Activated T-cell treated with anti-CD3 and anti-CD28 coated beads, Interleukin-2, amount 50 U/mL, for 4 hours (primary cell): ENCODE measurements at places on chromosomes 3 and 15.
A peak's percentile ranks its signal among the peaks of the same experiment; 100 is the strongest.

GRCh38 chr15:23860290-23861245 lies 173.5 kb upstream of the NDN start:
- no peak for DNase-seq

- no peak for DNase-seq
Observed at GRCh38 chr3:20930034-20930433, 744.0 kb upstream of the SGO1 start.

- no peak for DNase-seq
Observed at GRCh38 chr15:57505949-57506391, 85.7 kb upstream of the MYZAP start.

GRCh38 chr3:33439546-33440327 lies 468 bp downstream of the UBP1 start:
- peak; percentile 26 for DNase-seq

GRCh38 chr3:112647122-112647521 lies 6.2 kb upstream of the CCDC80 start:
- no peak for DNase-seq

DNA sequence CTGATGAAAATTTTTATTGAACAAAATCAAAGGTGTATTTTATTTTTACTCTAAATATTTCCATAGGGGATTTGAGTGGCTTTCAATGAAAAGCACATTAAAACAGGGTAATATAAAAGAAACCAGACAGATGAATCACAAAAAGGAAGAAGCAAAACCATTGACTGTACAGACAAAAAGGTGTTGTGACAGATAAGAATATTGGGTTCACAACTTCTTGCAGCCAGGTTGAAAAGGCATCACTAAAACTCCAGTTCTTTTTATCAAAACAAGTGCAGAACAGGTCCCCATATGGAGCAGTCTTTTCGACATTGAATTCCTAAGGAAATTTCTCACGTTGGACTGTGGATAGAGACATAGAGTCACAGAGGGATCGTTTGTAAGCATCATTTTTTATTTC lies 53.8 kb downstream of the AGTR1 start:
- no peak for DNase-seq

DNA sequence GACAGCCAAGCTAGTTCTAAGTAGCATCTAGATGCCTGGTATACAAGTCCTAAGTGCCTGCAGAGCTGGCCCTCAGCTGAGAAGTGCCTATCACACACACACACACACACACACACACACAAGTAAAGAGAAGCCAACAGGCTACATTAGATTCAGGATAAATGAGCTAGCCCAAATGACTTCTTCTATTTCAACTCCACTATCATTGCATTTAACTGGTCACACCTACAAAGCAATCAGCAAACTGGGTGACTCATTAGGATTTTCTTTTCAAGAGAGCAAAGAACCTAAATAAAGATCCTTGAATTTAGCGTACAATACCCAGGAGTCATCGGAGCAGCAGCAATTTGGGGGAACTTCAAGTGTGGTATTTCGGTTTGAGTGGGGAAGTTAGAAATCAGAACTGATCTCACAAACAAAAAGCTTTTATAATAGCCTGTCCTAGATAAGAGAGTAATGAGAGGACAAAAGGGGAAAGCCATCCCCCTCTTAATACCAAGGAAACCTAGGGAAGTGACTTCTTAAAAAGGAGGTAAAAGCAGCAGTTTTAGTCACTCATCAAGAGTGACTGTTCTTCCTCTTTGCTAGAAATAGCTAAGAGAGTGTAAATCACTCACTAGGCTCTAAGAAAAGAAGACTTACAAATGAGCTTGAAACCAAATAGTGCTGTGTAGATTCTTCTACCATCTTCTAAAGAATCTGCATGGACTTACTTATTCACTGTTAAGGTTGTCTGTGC lies 112.7 kb downstream of the TNIK start:
- DNase-seq = no peak

GRCh38 chr3:158712443-158712842 lies 19.8 kb downstream of the RARRES1 start:
- DNase-seq = no peak

DNA sequence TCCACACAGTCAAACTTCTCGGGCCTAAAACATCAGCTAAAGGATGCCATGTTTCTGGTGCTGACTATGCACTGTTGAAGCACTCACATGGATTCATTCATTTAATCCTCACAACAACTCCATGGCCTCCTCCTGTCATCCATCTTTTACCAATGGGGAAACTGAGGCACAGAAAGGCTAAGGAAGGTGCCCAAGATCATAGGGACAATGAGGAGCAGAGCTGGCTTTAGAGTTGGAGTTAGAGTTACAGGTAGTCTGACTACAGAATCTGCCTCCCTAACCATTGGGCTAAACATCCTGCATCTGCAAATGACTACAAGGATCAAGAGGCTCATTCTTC lies 111.6 kb downstream of the IQSEC1 start:
- no peak for DNase-seq

DNA sequence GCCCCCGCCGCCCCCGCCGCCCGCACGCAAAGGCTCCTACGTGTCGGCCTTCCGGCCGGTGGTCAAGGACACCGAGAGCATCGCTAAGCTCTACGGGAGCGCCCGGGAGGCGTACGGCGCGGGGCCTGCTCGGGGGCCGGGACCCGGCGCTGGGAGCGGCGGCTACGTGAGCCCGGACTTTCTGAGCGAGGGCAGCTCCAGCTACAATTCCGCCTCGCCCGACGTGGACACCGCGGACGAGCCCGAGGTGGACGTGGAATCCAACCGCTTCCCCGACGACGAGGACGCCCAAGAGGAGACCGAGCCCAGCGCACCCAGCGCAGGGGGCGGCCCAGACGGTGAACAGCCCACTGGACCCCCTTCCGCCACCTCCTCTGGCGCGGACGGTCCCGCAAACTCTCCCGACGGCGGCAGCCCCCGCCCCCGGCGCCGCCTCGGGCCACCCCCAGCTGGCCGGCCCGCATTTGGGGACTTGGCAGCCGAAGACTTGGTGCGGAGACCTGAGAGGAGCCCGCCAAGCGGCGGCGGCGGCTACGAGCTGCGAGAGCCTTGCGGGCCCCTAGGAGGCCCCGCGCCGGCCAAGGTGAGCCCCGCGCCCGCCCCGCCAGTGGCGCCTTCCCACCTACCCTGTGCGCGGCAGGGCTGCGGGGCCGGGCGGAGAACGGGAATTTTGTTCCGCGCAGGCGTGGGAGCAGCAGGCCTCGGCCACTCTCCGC lies 2.4 kb downstream of the SKOR1 start:
- DNase-seq = no peak

DNA sequence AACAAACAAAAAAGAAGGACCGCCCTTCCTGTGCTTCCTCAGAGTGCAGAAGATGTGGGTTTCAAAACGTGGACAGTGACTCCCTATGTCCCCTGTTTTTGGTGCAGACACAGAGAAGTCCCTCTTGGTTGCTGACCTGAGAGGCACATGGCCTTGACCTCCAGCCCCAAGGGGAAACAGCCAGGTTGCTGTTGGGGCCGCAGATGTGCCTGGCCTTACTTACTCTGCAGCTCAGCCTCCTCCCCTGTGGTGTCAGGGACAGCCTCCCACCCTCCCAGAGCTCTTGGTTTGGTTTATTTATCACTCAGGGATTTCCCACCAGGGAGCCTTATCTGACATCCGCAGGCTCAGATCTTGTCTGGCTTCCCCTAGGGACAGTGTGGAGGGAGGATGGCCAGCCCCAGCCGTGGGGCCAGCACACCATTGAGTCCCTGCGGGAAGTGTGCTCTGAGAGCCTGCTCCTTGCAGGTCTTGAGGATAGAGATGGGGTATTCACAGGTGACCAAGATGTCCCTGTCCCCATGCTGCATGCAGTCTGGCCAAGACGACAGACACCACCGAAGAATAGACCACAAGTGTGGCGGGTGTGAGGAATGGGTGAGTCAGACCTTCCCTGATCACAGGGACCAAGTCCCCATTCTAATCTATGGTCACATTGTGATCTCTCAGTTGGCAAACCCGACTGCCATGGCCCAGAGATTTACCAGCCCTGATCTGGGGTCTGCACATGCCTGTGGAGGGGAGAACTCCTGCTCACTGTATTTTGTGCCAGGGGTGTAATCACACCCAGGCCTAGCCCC lies 134.3 kb upstream of the ABHD17C start:
- no peak for DNase-seq

DNA sequence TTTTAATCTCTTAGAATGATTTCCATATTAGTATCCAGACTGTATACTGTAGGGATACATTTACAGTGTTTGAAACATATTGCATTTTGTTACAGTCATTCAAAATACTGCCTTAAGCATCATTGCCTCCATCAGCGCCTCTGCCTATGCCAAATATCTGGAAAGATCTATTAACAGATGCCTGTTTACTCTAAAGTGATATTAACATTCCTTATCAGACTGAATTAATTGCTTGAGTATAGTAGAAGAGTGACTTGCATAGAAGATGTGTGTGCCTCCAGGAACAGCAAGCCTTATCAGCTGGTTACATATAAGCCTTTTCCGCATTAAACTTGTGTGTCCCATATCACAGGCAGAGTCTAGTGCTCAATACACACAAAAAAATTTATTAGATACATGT lies 379.1 kb downstream of the CADM2 start:
- no peak for DNase-seq

DNA sequence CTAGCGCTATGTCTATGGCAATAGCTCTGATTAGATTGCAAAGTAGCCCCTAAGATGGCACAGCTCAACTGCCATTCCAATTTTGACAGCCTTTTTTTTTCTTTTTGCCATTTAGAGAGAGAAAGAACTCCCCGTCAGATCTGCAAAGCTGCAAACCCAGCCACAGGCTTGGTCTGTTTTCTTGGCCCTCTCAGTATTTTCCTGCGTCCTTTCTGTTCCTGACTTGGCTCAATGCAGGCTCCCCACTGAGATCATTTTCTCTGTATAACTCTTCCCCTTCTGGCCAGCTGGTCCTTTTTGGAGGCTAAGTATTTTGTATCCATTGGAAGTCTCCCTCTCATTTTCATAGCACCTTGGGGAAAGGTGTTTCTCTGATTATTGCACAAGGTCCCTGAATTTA lies 386.7 kb downstream of the UNC13C start:
- no peak for DNase-seq

- no peak for DNase-seq
Observed at GRCh38 chr3:29906906-29907305, 626.0 kb downstream of the RBMS3 start.

DNA sequence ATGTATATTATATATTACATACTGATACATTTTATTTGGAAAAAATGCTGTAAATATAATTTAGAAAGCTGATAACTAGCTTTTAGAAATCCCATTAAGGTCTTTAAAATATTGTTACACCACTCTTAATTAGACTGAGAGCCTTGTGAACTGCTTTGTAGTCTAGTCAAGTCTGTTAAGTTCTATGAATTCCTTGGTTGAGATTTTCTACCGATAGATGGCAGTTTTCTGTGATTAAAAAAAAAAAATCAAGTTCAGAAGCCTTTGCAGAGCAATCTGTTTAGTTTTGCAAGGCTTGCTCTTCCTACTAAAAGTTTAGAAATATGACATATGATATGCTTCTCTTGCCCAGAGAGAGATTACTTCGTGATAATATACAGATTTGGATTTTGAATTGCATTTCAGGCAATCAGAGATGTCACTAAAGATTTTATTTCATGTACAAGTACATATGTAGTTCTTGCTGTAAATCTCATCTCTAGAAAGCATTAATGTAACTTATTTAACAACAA lies 60.4 kb upstream of the SLITRK3 start:
- no peak for DNase-seq

GRCh38 chr15:69624816-69625215 lies 172.2 kb downstream of the RPLP1 start:
- no peak for DNase-seq

- no peak for DNase-seq
Observed at GRCh38 chr3:108178676-108179075, 43.5 kb downstream of the IFT57 start.

DNA sequence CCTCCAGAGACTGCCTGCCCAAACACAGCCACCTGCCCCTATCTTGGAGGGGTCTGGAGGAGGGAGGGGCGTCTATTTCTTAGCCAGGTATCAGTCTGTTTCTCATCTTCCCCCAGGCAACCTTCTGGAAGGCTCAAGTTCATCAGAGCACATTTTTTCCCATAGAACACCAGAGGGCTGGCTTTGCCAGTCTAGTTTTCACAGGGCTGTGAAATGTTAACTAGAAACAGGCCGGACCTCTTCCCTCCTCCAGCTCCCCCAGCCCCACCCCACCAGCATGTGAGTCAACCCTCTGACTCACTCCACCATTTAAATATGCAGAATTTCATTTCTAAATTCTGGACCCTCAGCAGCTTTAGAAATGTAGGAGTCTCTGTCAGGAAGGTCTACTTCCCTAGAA lies 66.9 kb downstream of the SLCO2A1 start:
- DNase-seq = no peak

- DNase-seq = no peak
Observed at GRCh38 chr15:70936326-70936725, 43.7 kb downstream of the LRRC49 start.

- no peak for DNase-seq
Observed at GRCh38 chr3:7847521-7847920, 654.1 kb upstream of the LMCD1 start.

DNA sequence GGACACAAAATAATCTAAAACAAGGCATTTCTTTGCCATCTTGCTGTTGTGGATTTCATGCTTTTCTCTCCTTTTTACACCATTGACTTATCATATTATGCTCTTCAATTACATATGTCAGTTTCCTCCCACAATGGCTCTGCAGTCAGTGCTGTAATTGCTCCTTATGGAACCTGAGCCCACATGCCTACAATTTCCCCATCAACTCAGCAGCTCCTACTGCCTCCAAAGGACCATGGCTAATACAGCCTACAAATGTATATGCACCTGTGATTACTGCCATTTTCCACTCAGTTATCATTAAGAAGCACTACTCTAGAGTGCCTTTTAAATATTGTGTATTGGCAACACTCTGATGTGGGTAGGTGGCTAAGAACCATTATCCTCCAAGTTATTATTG lies 30.8 kb downstream of the RTP4 start:
- DNase-seq = no peak

DNA sequence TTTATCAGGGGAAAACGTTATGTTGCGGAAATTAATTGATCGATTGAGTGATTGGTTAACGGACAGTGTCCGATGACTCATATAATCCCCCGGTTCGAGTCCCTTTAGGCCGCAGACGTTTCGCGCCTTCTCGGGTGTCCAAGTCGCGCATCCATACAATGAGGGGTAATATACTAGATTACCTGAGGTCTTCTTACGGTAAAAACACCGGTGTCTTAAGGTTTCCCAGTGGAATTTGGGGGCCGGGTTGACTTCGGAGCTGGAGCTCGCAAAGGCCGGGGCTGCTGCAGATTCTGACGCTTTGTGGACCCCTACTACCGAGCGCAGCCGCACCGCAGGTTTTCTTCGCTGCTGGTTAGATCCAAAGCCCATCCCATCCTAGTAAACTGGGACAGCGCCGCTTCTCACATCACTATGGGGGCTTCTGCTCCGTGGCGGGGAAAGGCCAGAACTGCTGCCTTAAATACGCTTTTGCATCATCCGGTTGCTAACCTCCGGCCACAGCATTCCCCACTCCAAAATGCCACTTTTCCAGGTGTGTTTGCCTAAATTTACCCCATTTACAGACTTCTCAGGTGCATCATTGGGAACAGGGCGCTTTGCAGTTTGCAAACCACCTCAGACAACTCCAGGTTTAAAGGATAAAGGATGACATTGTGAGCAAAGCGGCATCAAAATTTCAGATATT lies 858 bp upstream of the SACM1L start:
- no peak for DNase-seq

GRCh38 chr3:175153595-175153994 lies 294.5 kb downstream of the NAALADL2 start:
- DNase-seq = no peak
